Substantia nigra (tissue), 51 donors: ENCODE measurements at places on chromosomes 11 and 22.

GRCh38 chr11:113496026-113496651 lies 20.9 kb upstream of the DRD2 start:
- no peak for DNase-seq

DNA sequence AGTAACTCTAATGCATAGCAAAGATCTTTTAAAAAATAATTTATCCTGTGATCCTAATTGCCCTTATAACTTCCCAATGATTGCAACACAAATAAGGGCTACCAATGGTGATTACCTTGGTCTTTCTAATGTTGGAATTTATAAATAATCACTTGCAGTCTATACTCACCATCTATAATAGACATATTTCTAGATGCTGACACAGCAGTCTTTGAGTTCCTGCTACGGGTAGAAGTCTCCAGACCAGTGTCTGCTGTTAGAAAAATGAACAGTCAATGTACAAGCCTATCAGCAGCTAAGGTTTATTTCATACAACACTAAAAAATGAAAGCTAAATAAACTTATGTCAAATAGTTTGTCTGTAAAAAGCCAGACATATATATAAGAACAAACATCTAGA lies 44.4 kb upstream of the GPR83 start:
- DNase-seq, result no peak

- DNase-seq, result no peak
Measured at GRCh38 chr11:17770048-17770652, 35.6 kb downstream of the KCNC1 start.

DNA sequence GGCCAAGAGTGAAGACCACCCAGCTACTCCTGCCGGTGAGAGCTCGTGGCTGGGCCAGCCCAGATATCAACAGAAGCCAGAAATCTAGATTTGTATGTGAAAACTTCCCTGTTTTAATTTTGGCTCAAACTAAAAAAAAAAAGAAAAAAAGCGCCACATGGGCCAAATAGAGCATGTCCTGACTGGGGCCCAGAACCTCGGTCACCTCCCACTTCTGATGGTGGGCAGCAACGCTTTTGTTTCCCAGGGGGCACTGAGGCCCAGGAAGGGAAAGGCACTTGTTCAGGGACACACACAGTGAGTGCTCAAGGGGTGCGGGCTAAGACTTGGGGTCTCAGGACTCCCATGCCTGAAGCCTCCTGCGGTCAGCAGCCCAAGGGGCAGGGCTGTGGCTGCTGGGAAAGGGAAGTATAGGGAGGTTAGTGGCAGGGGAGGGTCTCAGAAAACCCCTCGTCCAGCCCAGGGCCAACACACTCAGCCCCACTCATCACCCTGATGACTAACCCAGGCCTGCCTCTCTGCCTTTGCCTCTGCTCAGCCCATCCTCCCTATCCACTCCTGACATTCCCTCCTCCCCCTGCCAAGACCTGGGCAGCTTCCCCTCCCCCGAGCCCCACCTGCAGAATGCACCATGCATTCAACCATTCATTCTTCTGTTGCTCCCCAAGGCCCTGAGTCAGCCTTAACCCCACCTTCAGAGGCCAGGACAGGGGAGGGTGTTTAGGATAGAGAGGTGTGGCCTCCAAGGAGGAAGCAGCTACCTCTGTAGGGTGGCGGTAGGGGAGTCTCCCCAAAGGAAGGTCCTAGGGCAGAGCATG lies 30.0 kb upstream of the TCF20 start:
- DNase-seq, result no peak

GRCh38 chr22:40531951-40532900 lies 104.3 kb downstream of the MRTFA start:
- DNase-seq, result no peak

DNA sequence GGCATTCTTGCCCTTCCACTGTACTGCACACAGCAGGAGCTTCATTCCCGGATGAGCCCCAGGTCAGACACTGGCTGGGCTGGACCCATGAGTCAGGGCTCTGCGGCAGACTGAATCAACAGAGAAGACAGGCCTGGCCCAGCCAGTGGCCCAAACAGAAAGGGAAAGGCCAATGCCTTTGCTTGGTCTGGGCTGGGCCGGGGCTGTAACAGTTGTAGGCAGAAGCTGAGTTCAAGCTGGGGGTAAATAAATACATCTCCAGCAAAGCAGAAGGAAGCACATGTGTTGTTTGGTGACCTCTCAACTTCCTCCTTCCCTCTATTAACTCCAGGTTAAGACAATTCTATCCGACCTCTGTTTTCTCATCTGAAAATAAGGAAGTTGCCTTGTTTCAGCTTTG lies 1.8 kb upstream of the SMIM35 start:
- no peak for DNase-seq

DNA sequence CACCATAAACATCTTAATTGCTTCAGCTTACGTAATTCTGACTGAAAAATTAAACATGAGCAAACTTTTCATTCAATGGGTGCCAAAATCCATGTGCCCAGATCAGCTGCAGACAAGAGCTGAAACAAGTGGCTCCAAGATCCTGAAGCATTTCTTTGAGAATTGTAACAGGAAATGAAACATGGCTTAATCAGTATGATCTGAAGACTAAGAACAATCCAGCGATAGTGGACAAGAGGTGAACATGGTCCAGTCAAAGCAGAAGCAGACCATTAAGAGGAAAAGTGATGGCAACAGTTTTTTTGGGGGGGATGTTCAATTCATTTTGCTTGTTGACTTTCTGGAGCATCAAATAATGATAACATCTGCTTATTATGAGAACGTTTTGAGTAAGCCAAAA lies 1964.5 kb upstream of the RAG2 start:
- no peak for DNase-seq

- DNase-seq, result no peak
Measured at GRCh38 chr11:19216021-19216420, 14.2 kb upstream of the CSRP3 start.

DNA sequence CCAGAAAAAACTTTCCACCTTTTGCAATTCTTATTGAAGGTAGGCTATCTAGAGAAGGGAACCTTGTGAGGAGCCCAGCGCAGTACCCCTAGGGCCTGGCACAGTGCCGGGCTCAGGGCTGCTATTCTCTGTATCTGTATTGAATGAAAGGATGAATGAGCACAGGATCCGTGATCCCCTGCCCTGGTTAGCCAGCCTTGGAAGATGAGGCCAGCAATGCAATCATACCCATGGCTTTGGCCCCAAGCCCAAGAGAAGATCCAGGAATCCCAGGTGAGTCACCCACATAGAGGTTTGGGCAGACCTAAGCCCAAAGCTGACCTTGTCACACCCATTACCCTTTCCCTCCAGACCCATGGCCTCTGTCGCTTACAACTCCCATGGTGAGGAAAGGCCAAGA lies 92.5 kb upstream of the CD82 start:
- no peak for DNase-seq

DNA sequence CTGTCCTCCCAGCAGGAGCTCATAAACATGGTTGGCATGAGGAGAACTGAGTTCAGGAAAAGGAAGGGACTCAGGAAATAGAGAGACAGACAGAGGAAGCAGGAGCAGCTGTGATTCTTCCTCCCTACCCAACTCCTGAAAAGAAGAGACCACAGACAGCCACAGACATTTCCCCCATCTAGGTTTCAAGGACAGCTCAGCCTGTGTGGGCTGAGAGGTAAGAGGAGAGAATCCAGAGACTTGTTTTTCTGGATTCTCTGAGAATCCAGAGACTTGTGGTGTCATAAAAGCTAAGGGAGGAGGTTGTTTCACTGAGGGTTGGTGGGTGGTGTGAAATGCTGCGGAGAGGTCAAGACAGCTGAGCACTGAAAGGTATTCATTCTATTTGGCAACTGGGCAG lies 19.0 kb upstream of the STK33 start:
- no peak for DNase-seq

GRCh38 chr11:96752221-96752620 lies 362.4 kb downstream of the JRKL start:
- DNase-seq, result no peak

GRCh38 chr11:14342906-14343305 lies 16.1 kb downstream of the RRAS2 start:
- no peak for DNase-seq

- no peak for DNase-seq
Measured at GRCh38 chr11:69233744-69234570, 60.0 kb upstream of the MYEOV start.

- DNase-seq, result no peak
Measured at GRCh38 chr22:20956258-20957101, 10.6 kb upstream of the AIFM3 start.

DNA sequence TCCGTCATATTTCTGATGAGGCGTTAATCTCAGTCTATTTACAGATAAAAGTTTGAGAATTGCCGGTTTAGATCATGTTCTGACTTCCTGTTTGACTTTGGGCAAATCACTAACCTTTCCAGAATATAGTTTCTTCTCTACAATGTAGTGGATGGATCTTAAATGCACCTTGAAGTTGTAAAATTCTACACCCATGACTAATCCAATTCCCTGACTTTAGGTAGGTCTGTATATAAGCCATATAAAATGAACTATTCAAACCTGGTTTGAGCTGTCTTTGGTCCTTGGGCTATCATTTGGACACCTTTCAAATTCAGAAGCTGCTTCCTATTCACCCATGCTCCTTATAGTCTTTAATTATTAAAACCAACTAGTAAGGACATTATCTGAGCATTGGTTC lies 52.2 kb upstream of the BLID start:
- no peak for DNase-seq

DNA sequence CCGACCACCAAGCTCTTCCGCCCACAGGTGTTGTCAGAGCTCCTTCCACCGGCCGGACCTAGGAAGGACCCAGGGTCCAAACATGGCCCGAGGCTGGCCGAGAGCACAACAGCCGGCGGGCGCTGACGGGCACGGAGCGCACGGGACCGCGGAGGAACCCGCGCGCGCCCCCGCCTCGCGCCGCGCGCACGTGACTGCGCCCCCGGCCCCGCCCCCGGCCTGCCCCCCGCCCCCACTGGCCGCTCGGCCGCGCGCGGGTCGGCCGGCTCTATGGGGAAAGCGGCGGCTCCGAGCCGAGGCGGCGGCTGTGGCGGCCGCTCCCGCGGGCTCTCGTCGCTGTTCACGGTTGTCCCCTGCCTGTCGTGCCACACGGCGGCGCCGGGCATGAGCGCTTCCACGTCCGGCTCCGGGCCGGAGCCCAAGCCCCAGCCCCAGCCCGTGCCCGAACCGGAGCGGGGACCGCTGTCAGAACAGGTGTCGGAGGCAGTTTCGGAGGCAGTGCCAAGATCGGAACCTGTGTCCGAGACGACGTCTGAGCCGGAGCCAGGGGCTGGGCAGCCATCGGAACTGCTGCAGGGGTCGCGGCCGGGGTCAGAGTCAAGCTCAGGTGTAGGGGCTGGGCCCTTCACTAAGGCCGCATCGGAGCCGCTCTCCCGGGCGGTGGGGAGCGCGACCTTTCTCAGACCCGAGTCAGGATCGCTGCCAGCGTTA lies at the start of gene OSBP2:
OSBP2 (plus strand) TSS at position 235 of the 711 bp plus-strand sequence; CDS start at position 271, 36 bp downstream.
- peak; percentile 67 for DNase-seq

DNA sequence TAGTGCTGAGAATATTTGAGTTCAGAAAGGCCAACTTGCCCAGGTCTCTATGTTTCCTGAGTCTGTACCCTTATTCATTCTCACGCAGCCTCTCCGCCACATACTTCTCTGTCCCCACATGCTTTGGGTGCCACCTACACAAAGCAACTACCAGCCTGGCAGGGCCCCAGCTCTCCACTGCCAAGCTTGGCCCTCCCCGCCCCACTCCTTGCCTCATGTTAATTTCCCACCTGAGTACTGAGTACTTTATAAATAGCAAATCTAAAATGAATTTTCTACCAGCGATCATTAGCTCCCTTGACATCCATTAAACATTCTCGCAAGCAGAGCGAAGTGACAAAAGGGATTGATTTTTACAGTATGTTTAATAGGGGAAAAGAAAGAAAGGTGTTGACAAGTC lies 20.8 kb downstream of the NTM start:
- DNase-seq, result no peak

DNA sequence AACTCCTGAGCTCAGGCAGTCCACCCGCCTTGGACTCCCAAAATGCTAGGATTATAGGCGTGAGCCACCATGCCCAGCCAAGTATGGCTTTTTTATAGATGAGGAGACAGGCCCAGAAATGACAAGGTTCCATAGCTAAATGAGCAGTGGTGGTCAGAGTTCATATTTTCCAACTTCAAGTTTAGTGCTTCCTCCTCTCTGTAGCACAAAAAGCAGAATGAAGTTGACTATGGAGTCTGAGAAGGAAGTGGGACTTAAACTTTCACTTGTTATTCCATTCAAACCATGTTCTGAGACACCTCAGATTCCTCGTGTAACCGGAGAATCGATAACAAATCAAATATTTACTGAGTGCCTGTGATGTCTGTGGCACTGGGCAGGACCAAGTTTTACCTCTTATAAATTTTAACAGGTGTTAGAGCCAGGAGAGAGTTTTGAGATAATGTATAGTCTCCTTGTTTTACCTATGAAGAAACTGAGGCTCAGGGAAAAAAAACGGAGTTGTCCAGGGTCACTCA lies 3.0 kb downstream of the LIMK2 start:
- DNase-seq, result no peak

- DNase-seq, result no peak
Measured at GRCh38 chr11:28849053-28849452, 740.9 kb downstream of the METTL15 start.

DNA sequence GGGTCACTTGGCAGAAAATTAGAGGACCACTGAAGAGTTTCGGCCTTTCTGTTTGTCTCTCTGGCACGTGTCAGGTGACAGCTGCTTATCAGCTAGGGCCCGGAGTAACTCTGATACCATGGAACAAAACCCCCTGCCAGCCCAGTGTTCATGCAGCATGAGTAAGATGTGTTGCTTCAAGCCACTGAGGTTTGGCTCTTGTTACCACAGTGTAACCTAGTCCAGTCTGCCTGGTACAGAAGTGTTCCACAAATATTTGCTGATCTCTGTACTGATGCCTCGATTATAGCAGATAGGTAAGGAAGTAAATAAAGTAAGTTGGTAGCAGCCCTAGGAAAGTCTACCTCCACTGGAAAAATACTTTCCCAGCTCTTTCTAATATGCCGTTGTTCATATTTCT lies 20.5 kb upstream of the ETS1 start:
- DNase-seq, result no peak

DNA sequence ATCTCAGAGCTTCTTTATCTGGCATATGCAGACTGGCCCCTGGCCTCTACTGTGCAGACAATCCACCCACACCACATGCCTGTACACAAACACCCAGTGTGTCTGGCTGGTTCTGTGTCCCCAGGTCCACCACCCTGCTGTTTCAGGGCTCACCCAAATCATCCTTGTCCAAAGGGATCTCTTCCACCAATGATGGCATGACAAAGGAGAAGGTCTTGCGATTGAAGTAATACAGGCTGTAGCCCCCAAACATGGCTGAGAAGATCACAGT lies 1.7 kb downstream of the SLC37A4 start:
- no peak for DNase-seq

GRCh38 chr11:76634886-76635285 lies 35.7 kb downstream of the LRRC32 start:
- DNase-seq, result no peak

DNA sequence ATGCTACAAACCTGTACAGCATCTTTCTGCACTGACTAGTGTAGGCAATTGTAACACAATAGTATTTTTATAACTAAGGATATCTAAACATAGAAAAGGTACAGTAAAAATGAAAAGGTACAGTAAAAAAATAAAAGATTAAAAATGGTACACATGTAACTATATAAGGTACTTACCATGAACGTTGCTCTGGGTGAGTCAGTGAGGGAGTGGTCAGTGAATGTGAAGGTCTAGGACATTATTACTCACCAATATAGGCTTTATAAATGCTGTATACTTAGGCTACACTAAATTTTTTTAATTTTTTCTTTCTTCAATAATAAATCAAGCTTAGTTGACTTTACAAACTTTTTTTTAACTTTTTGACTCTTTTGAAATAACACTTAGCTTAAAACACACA lies 59.9 kb downstream of the EIF3M start:
- DNase-seq, result no peak

GRCh38 chr22:31628969-31629708 lies 32.9 kb downstream of the PISD start:
- DNase-seq, result no peak
